AML-193 (cell line): ENCODE measurements at places on chromosomes 3 and 15.
A peak's percentile ranks its signal among the peaks of the same experiment; 100 is the strongest.

- no peak for DNase-seq
These were observed 21.7 kb downstream of the THSD4 start for GRCh38 chr15:71136793-71137518.

- peak; percentile 76 for DNase-seq
These were observed 73.4 kb downstream of the CCK start for GRCh38 chr3:42192334-42193200.

- no peak for DNase-seq
These were observed 143.9 kb downstream of the MAGI1 start for GRCh38 chr3:65894679-65895453.

DNA sequence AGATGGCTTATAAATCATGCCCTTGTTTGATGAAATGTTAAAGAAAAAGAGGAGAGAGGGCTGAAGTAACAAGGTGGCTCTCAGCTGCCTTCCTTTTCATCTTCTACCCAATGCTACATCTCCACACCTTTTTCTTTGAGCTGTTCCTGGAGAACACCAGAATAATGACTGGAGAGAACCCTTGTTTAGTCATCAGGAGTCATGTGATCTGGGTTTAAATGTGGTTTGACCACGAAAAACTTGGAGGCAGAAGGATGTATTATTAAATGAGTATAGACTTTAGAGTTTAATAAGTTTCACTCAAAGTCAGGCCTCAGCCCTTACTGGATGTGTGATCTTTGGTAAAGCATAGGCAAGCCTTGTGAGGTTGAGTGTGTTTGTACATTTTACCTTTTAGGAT is 230.3 kb upstream of the TBL1XR1 start:
- DNase-seq: peak; percentile 20

- DNase-seq: no peak
These were observed 66.4 kb downstream of the CNOT10 start for GRCh38 chr3:32751377-32751776.

DNA sequence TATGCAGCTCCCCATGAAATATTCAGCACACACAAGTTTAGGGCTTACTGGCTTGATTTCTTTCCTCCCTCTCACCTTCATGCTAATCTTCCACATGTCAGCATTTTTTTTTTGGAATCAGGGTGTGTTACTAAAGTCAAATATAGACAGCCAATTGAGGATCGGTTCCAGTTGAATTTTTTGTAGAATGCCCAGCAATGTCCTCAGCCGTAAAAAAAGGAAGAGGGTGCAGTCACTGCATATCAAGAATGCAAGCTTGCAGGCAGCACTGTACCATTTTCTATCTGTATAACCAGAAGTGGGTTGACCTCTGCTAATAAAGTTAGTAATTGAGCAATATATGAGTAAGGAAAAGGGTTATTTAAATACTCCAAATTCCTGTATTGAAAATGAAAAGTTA is 51.4 kb upstream of the CHMP2B start:
- DNase-seq: no peak

DNA sequence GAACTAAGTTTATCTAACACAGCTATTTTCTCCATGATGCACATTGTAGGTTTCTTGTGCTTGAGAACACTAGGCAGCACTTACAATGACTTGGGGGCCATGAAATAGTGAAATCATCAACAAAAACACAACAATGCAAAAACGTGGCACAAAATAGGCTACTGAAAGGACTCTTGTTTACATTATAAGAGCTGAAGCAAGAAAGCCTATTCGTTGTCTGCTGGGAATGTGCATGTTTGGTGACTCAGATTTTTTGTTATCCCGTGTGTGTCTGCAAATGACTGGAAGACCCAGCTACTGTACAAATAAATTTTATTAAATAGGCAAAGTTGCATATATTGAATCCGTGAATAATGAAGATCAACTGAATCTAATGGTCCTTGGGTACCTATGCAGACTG is 85.0 kb downstream of the TCF12 start:
- no peak for DNase-seq

DNA sequence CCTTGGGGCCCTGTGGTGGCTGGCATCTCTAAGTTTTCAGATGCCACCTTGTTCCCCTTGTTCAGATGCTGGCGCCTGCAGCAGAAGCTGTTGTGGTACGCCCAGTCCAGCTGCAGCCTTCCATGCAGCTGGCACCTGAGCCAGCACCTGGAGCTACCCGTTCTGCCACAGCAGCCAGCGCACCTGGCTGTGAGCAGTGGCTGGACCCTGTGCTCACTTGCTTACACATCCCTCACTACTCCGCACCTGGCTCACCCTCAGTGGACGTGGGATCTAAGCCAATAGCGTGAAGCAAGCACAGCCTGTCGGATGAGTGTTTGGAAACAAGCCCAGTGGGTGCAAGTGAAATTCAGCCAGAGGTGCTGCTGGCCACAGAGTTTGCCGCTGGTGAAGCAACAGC is 607.5 kb upstream of the BCHE start:
- DNase-seq: no peak

- no peak for DNase-seq
These were observed 2.6 kb downstream of the ITIH4 start for GRCh38 chr3:52827866-52828376.

- DNase-seq: no peak
These were observed 89.1 kb downstream of the ETFA start for GRCh38 chr15:76222159-76222558.

- no peak for DNase-seq
These were observed 66.1 kb upstream of the SMAD3 start for GRCh38 chr15:66999046-66999968.

DNA sequence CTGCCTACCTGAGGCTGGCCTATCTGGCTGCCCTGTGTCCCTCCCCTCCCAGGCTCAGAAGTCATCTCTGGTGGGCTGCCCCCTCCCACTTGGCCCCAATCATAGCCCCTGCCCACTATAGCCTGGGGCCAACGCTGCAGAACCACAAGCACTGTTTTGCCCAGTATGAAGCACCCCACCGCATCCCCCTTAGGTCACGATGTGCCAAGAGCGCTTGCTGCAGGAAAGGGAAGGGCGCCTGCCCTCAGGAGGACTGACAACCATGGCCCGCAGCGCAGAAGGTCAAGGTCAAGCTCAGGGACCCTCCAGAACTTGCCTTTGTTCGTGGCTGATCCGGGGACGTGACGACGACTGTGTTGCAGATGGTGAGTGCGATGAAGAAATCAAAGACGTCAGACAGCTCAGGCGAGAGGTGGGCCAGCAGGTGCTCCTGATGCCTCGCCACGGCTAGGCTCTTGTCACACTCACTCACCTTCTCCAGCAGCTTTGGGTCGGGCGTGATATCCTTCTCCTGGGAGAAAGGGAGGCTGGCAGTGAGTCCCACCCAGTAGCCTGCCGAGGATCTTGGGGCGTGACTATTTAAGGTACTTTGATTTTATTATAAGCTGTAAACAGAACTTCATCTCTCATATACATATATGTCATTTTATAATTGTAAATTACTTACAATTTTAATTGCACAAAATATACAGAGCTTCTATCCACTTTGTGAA is 146.6 kb downstream of the ATP10A start:
- no peak for DNase-seq

DNA sequence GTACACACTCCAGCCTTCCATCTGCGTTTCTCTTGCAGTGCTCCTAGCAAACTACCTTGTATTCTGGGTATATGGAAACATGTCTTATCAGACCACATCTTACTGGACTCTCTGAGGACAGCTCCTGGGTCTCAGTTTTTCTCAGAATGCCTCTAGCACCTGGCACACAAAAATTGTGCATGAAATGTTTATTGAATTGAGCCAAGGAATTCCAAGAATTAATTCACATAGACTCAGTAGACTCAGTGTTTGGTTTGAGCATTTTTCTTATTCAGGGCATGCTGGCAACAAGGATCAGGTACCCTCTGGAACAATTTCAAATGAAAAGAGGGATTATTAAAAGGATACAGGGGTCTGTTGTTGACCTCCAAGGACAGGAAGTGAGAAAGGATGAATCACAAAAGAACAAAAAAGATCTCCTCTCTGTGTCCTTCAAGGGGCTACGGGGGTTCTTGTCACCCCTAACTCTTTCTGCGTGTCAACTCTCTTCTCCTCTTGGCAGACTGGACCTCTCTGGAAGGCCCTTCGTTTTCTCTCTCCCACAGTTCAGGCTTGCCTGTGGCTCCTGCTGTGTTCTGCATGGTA is 270.0 kb upstream of the HES1 start:
- DNase-seq: no peak

DNA sequence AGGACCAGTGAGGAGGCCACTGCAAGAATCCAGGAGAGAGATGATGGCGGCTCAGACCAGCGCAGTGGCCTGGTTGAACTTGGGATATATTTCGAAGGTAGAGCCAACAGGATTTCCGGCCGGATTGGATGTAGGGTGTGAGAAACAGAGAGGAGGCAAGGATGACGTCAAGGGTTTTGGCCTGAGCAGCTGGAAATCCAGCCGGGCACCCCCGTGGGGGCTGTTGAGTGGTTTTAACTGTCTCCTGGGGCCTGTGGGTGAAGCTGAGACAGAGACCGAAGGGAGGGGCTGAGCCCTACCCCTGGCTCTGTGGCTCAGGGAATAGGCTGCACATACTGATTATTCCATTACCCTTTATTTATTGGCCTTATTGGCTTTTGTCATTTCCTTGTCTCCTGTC is 45.7 kb downstream of the EXOG start:
- DNase-seq: no peak

GRCh38 chr15:74263466-74263865 is 27.3 kb downstream of the CCDC33 start:
- DNase-seq: no peak

- DNase-seq: no peak
These were observed 78.2 kb downstream of the TOP2B start for GRCh38 chr3:25586553-25586952.

DNA sequence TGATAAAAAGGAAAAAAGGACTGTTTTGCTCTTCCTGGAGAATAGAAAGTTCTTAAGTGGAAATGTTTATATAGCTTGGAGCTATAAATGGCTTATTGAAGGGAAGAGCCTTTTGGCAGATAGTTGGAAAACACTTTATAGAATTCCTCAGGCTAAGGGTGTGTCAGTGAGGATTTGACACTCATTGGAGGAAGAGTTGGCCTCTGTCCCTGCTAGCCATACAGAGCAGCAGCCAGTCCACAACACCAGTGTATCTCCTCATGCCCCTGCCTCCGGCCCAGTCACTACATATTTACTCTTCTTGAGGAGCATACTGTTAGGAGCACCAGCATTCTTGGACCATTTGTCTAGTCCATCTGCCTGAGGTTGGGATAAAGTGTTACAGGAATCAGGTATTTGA is 36.2 kb downstream of the KLHL18 start:
- DNase-seq: no peak

DNA sequence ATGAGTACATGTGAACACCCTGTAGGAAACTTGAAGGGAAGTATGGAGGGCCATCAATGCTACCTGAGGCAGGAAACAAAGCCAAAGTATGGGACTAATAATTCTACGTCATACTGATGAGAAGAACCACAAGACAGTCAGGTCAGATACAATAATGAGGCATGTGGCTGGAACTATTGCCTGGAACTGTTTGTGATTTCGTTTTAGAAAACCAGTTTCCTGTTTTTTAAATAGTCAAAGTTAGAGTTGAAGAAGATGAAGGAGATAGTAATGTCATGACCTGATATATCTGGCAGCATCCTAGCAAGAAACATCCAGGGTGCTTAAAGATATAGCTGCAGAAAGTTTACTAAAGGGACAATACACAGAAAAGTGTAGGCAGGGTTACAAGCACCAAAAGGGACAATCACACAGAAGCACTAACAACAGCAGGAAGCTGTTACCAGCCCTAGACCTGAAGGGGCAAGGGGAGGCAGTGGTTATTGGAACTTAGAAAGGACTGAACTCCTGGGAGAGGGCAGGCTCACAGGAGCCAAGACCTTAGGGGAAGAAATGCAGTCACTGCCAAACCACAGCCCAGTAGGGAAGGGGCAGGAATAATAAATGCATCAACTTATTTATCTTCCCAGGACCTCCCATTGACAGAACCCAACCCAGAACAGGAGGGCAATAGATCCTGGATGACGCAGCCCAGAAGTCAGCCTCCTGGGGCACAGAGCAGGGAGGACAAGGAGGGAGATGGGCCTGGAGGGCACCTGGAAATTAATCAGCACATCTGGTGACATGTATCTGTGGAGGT is 302.1 kb upstream of the STT3B start:
- DNase-seq: no peak

DNA sequence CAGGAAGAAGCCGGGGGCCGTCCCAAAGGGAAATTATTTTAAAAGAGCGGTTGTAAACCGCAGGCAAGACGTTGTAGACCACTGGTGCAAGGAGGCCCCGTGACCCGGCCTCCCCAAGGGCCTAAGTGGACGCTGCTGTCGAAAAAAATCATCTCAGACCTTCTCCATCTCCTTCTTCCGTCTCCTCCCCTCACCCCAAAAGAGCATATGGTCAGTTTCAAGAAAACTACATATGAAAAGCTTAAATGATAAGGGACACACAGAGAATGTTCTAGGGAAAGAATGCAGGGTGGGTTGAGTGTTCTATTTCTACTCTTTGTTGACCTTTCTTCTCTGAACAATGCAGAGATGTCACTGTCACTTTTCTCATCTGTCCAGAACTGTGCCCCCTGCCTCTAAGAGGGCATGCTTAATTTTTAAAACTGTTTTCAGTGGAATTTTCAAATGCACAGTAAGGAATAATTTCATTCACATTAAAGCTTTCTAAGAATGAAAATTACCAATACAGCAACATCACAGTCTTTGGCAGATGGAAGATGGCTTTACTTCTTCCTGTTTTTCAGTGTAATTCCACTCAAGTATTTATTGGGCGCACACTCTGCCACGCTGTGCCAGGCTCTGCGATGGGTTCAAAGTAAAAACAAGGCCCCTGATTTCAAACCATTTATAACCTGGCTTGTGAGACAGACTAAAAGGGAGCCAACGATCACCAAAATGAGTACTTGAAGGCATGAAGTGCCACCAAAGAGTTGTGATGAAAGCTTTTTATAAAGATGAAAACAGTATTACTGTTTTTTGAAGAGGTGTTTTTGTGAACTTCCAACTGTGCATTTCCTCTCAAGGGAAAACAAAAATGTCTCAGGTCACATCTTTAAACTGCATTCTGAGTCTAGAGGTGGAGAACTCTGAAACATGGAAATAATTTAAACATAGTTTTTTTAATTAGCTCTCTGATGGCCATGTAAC is 891 bp upstream of the TOP2B start:
- DNase-seq: peak; percentile 96

GRCh38 chr3:194224471-194225417 is 88.8 kb downstream of the HES1 start:
- peak; percentile 47 for DNase-seq

- no peak for DNase-seq
These were observed 12.4 kb upstream of the EID1 start for GRCh38 chr15:48865370-48866079.
